ENCODE measurements at places on chromosomes 6 and 20. TPM values are rescaled to one million over a fixed set of nuclear protein-coding genes. Genes with fewer than 3 reads are reported as not detected.
A peak's percentile ranks its signal among the peaks of the same experiment; 100 is the strongest.

GRCh38 chr6:107767637-107768036, 56.5 kb downstream of the SCML4 start:
- no peak for DNase-seq

- no peak for DNase-seq
These were observed 1.1 kb upstream of the JAG1 start for GRCh38 chr20:10674684-10675449.

The ZKSCAN4 gene
- total RNA-seq, result 2.4 TPM

- DNase-seq, result no peak
These were observed 249.8 kb upstream of the JARID2 start for GRCh38 chr6:14995966-14996602.

The C4B gene
- 2.2 TPM for total RNA-seq

- DNase-seq, result no peak
These were observed 114.7 kb downstream of the EDN3 start for GRCh38 chr20:59414936-59415623.

The DLL1 gene
- 18.6 TPM for total RNA-seq

The FOXA2 gene
- not detected for total RNA-seq

DNA sequence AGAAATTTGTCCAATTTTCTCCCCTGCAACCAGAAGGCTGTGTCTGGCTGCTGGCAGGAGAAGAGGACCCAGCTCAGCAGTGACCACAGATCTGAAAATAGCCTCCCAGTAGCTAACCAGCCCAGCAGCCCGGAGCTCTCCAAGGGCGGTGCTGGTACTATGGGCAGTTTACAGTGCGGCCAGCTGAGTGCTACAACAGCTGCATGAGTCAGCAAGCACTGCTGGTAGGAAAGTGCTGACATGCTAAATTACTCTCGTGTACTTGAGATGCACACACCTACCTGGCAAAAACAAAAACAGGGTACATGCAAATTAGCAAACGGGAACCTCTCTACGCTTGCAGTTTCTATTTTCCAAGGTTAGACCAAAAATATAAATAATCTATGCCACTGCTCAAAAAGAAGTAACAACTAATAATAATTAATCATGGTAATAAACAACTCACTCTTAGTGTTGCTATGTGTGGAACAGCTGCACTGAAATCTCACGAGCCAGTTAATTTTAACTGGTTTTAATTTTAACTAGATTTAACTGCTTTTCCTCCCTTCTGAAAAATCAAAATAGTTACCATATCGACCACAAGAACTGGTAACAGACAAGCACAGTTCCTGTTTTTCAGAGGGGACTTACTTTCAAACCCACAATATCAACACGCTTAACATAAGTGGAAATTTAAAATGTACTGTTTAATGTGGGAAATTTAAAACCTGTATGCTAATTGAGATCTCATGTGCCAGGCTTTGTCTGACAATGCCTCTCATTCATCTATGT, 10.8 kb downstream of the BACH2 start:
- peak; percentile 56 for DNase-seq

The TFAP2A gene
- 11.6 TPM for total RNA-seq

GRCh38 chr20:32244150-32244823, 33.2 kb upstream of the KIF3B start:
- DNase-seq, result no peak

DNA sequence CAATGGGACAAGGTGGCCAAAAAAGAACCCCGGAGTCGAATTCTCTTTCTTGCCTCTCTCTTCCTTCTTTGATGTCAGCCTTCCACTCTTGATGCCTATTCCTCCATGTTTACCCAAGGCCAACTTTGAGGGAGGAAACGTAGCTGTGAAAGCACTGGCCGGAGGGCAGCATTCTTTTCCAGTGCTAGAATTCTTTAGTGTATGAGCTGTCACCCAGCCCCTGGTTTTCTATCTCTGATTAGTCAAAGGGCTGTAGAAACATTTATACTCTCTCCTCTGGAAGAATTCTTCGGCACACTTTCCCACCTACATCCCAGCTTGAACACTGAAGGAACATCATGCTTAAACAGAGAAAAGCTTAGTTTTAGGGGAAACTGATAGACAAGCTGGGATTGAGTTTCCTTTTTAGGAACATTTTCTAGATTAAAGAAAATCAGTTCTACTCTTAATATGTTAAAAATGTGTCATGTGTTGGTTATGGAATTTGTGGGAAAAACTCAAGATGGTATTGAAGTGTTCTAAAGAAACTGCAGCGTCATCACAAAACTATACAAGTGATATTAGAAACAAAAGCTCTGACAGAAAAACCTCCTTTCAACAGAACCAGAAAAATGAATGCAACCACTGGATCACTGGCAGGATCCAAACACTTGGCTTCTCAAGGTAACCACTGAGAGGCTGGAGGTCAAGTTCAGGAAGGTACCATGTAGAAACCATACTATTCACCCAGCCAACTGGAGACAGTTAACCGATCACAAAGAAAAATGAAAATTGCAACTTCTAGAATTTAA, 20.7 kb upstream of the UTRN start:
- no peak for DNase-seq

GRCh38 chr6:788058-788457, 95.1 kb upstream of the EXOC2 start:
- no peak for DNase-seq

GRCh38 chr20:59603176-59603575, 1.2 kb upstream of the PHACTR3 start:
- DNase-seq, result no peak

DNA sequence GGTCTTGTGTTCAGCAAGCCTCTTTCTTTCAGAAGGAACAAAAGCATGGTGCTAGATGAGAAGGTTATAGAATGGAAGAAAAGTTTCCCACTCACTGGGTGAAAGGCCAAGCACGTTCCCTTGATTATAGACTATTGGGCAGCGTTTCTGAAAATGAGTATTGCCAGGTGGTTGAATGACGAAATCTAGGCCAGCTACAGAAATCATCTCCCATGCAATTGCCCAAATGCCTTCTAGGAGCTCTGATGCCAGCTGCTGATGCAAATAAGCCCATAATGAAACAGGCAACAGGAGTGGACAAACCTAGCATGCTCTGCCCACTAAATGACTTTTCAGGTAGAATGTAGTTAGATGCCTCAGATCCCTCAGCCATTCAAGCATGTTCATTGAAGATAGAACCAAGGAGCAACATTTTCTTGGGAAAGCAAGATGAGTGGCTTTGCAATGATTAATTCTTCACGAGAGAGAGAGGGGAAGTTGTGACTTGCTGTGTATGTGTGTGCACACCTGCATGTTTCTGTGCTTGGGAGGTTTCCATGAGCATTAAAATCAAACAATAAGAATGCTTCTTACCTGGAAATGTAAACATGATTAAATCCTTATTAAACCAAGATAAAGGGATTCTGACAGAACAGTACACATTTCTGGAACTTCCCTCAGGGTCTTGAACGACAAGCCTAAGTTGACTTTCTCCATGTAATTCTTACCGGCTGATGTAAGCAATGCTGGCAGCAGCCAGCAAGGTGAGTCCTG, 43.6 kb downstream of the ADTRP start:
- no peak for DNase-seq

The SIRPB1 gene
- 0.49 TPM for total RNA-seq

DNA sequence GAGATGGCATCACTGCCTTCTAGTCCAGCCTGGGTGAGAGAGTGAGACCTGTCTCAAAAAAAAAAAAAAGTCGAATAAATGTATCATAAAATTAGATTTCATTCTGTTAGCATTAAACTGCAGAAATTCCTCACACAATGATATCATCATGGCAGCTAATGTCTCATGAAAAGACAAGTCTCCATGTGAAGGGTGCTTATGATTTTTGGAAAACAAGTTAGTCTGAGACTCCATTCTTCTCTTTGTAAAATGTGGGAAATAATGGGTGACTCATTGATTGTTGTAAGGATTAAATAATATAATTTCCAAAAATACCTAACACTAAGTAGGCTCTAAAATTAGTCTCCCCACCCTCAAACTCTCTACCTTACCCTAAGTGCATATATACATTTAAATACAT, 49.6 kb upstream of the CDYL start:
- no peak for DNase-seq

The PM20D2 gene
- 19.0 TPM for total RNA-seq

The APCDD1L gene
- total RNA-seq, result 0.44 TPM

GRCh38 chr20:36792422-36792821, 18.9 kb upstream of the DSN1 start:
- DNase-seq, result no peak

- DNase-seq, result no peak
These were observed 14.9 kb upstream of the RFPL4B start for GRCh38 chr6:112332274-112332673.

GRCh38 chr6:108959972-108960582, 111.9 kb downstream of the ARMC2 start:
- DNase-seq, result no peak

DNA sequence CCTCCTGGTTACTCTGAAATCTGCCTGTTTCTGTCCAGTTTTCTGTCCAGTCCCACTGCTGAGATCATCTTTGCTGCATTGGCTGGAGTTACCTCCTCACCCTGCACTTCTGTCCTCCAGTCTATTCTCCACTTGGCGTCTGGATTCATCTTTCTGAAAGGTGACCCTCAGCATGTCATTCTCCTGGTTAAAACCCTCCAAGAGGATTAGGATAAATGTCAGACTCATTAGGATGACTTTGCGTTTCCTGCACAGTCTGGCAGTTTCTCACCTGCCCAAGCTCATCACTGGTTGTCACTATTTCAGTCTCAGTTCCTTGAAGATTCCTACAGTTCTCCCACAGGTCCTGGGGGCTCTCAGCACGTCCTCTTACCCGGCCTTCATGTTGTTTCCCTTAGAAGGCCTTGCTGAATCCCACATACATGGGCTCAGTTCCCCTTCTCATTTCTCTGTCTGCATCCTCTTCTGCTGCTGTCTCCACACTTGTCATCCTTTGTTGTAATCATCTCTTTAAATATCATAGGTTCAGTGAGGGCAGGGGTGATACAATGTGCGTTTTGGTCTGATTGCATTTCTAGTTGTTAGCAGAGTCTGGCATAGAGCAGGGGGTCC, 374.8 kb downstream of the QKI start:
- no peak for DNase-seq

The MARCKS gene
- 53.1 TPM for total RNA-seq

DNA sequence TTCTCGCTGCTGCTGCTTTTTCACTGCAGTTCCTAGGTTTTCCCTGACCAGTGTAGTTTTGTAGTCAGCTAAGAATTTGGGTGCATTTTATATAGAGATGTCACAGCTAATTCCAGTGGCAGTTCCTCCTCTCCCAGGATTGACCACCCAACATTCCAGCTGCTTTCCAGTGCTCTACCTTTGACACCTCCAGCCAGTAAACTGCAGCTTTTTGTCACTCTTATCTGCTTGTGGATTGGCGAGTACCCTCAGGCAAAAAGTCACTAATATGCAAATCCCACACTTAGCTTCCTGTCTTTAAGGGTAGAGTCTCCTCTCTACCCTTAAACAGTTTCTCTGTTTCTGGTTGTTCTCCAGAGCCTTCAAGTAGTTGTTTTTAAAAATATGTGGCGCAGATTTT, 146.9 kb upstream of the KCNG1 start:
- no peak for DNase-seq
